ENCODE measurements at places on chromosomes 7 and 10. TPM values are rescaled to one million over a fixed set of nuclear protein-coding genes. Genes with fewer than 3 reads are reported as not detected.

Gene PIK3AP1
- polyA plus RNA-seq = 0.16 TPM

Gene FAM25A
- not detected for polyA plus RNA-seq

Gene AIFM2
- polyA plus RNA-seq = 9.1 TPM

Gene UNCX
- not detected for polyA plus RNA-seq

Gene UTF1
- polyA plus RNA-seq = not detected

Gene GNG11
- 13.8 TPM for polyA plus RNA-seq

Gene OR2A42
- not detected for polyA plus RNA-seq

Gene TRRAP
- polyA plus RNA-seq = 23.8 TPM

Gene NRG3
- polyA plus RNA-seq = not detected

Gene VIPR2
- polyA plus RNA-seq = not detected

Gene LAMB4
- 0.30 TPM for polyA plus RNA-seq

Gene GLRX3
- 126 TPM for polyA plus RNA-seq

Gene LRGUK
- 0.09 TPM for polyA plus RNA-seq

Gene CDC14C
- polyA plus RNA-seq = 0.07 TPM

Gene ANKRD16
- polyA plus RNA-seq = 5.9 TPM

Gene CPVL
- not detected for polyA plus RNA-seq

Gene MSMB
- polyA plus RNA-seq = not detected

Gene GLI3
- polyA plus RNA-seq = 7.2 TPM

Gene NXPH1
- polyA plus RNA-seq = not detected

Gene HTR5A
- not detected for polyA plus RNA-seq
